ENCODE measurements at places on chromosomes 4 and X.

DNA sequence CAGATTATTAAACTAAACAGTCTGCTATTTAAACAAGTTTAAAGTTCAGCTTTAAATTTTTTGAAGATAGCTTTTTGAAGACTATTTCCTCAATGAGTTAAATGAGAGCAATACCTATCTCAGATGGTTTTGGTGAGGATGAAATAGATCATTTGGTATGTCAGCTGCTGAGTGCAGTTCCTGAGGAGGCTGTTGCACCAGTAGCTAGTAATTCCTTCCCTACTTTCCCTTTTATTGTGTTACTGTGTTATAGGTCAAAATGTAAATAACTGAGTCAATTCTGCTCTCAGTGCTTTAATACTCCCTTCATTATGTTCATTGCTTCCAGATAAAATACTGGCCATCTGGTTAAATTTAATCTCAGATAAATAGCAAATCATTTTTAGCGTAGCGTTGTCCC is 48.6 kb downstream of the BMPR1B start:
- DNase-seq, result no peak

DNA sequence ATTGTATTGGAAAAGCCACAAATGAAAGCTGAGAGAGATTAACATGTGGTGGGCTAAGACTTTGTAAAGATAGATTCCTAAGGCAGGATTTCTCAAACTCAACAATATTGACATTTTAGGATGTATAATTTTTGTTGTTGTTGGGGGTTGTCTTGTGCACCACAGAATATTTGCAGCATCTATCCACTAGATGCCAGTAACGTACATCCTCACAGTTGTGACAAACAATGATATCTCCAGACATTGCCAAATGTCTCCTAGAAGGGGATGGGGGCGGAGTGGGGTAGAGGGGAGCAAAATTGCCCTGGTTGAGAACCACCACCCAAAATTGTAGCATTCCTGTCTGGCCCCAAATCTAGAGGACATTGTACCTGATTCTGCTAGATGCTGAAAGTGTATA is 14.7 kb upstream of the CBR4 start:
- DNase-seq, result no peak

DNA sequence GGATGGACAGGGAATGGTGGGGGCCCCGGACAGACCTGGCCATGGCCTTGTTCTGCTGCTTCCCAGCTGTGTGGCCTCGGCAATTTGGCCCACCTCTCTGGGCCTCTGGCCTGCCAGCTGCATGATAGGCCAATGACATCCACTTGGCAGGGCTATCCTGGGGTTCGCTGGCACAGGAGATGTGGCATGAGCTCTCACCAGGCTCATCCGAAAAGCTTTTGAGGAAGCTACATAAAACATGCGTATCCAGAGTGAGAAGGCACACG is 18.1 kb downstream of the SH3TC1 start:
- DNase-seq, result no peak

- DNase-seq, result no peak
Observed at GRCh38 chr4:157072002-157072401, 3.9 kb upstream of the GLRB start.

DNA sequence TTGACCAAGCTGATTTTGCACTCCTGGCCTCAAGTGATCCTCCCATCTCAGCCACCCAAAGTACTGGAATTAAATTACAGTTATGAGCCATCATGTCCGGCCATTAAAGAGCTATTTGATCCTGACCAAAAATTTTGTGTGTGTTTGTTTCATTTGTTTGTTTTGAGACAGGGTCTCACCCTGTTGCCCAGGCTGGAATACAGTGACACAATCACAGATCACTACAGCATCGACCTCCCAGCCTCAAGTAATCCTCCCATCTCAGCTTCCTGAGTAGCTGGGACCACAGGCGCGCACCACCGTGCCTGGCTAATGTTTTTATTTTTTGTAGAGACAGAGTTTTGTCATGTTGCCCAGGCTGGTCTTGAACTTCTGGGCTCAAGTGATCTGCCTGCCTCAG is 82.9 kb upstream of the RBPJ start:
- DNase-seq, result no peak

GRCh38 chrX:112734290-112734689 is 54.6 kb upstream of the LHFPL1 start:
- no peak for DNase-seq

DNA sequence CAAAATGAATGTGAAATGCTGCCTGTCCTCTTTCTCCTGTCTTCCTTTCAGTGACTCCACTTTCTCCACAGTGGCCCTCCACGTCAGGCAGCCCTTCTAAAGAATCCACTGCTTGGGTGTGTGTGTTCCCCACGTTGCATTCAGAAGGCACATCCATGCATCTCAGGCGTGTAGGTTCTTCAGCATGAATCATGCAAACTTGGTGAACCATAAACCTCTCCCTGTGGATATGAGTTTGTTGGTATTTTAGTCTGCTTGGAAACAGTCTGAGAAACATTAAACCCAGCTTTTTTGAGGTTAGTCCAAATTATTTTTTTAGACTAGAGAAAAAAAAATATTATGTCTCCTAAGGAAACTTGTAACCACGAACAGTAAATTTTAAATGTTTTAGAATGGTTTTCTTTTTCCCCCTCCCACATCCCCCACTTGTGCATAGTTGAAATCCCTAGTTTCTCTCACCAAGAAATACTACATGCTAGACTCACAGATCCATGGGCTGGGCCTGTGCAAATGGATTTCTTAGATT is 251.6 kb downstream of the CBR4 start:
- no peak for DNase-seq

- DNase-seq, result no peak
Observed at GRCh38 chrX:119252716-119253115, 16.6 kb downstream of the PGRMC1 start.

DNA sequence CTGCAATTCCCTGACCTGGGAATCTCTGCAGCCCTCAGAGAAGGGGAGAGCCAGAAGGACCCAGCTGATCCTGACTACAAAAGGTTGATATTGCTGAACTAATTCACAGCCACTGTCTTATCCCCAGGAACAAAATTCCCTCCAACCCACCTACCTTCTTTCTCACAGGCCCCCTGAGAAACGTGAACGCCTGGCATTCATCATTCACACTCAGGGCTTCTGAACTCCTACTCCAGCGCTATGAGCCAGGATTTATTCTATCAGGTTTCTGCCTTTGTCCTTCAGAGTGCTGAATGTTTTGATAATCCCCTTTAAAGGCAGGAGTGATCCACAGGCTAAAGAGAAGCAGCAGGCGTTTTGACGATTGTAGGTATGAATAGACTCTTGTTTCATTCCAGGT is 76.5 kb downstream of the KCNIP4 start:
- no peak for DNase-seq

GRCh38 chr4:40300371-40301162 is 34.6 kb upstream of the CHRNA9 start:
- no peak for DNase-seq

DNA sequence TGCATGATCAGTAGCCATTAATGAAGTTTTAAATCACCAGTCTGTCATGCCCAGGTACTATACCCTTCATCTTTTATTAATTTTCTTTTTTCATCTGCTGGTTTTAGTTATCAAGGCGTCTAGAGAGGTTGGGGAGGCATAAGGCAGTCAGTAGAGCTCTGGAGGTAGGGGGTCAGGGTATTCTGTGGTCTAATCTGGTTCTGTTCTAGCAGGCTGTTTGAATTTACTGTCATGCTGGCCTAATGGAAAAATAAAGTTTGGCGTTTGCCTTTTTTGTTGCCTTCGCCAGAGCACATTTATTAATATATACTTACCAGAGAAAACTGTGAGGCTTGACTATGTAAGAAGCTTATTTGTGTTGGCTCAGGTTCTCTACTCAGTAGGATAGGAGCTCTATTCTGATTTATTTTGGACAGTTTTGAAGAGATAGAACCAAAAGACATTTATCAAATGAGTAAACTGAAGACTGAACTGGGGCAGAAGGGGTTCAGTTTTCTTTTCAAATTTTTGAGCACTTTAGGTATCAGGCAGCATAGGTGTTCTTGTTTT is 46.9 kb downstream of the TMEM131L start:
- no peak for DNase-seq

- no peak for DNase-seq
Observed at GRCh38 chr4:8216443-8217245, 17.6 kb downstream of the SH3TC1 start.

- no peak for DNase-seq
Observed at GRCh38 chr4:55116450-55116849, 8.9 kb downstream of the KDR start.

DNA sequence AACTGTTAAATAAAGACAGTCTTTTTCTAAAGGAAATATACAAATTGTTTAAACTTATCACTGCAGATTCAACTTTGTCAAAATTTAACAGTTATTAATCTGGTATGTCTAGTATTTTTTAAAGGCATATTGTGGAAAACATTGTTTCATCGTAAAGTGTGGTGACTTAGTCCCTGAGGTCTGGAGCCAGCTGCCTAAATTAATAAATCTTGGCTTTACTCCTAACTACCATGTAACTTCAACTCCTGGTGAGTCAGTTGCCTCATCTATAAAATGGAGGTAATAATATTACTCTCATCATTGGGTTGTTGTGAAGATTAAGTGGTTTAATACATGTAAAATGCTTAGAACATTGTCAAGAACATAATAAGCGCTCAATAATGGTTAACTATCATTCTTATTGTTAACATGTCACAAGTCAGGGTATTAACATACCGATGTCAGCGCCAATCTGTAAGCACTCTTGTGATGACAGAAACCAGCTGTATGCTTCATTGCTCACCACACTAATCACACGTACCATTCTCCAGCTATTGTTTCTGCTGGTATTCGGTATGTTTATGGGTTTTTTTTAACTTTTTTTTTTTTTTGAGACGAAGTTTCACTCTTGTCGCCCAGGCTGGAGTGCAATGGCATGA is 14.1 kb upstream of the SMIM43 start:
- DNase-seq, result no peak

DNA sequence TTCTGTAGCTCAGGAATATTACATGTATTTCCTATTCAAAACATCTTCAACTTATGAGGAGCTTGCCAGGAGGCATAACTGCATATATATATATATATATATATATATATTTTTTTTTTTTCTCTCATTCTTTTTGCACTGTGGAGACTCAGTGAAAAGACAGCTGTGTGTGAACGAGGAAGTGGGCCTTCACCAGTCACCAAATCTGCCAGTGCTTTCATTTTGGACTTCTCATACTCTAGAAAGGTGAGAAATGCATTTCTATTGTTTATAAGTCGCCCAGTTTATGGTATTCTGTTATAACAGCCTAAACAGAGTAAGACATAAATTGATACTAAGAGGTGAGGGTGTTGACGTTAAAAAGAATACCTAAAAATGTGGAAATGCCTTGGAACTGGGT is 710.6 kb downstream of the TRAM1L1 start:
- no peak for DNase-seq

GRCh38 chr4:2924765-2925301 is 38.4 kb downstream of the NOP14 start:
- no peak for DNase-seq

DNA sequence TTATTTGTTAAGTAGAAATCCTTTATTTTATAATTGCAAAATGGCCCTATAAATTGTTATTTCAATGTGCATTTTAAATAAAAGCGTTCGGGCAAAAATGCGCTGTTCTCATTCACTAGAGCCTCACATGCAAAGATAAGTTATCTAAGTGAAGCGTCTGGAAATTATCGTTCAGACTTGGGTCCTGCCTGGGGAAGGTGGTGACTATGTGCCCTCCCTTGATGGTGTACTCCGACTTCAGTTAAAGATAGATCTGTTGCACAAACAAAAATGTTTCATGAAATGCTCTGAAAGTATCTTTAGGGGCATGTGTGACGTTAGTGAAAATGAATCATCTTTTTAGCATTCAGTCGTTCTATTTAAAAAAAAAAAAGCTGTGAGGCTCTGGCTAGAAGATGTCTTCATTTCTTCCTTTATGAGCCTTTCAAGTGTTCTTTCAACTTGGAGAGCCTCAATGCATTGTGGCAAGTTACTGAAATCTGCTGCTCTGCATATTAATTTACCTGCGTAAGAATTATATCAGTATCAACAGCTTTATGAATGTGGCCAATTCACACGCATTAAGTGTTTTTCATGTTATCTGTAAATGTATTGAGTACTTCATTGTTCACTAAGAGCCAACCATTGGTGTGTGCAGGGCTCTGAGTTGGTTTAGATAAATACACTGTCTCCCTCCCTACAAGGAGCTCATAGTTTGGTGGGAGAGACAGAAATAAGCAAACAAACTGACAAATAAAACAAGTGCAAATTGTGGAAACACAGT is 83.0 kb downstream of the AFF1 start:
- no peak for DNase-seq

DNA sequence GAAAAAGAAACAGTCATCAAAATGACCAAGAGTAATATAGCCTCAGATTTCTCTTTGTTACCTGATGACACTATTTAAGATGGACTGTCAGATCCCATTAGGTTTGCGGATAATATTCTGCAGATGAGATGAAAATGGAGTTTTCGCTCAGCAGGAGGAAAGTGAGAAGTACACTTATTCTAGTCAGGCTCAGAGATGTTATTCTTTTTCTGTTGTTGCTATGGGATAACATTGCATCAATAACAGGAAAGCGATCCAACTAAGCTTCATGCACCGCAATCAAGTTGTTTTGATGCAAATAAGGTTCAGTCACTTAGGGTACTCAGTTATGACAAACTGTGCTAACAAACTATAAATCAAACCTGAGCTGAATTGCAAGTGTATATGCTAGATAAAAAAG is 415.0 kb downstream of the CCSER1 start:
- no peak for DNase-seq

GRCh38 chr4:175946472-175947116 is 119.0 kb upstream of the WDR17 start:
- DNase-seq, result no peak

DNA sequence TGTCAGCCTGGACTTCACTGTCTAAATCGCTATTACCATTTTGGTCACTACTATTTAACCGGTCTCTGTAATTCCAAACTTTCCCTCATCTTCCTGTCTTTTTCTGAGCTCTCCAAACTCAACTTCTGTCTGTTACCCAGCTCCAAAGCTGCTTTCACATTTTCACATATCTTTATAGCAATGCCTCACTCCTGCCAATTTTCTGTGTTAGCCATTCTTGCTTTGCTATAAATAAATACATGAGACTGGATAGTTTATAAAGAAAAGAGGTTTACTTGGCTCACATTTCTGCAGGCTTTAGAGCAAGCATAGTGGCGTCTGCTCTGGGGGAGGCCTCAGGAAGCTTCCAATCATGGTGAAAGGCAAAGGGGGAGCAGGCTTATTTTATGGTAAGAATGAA is 368.3 kb upstream of the GNPDA2 start:
- DNase-seq, result no peak

DNA sequence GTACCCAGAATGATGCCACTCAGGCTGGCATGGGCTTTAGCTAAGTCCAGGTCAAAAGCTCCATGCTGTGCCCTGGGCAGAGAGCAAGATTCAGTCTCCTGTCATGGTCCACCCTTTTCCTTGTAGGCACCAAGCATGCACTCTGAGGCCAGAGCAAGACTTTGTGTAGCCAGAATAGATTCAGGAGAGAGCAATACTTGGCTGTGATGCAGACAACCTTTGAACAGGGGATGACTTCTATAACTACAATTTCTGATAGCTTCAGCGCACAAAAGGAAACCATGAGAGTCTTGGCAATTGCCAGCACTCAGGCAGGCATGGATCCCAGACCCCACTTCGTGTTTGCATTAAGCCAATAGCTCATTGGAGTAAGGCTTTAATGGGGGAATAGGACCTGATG is 510.6 kb downstream of the RAB28 start:
- no peak for DNase-seq

GRCh38 chr4:96753216-96753615 is 913.3 kb downstream of the PDHA2 start:
- no peak for DNase-seq

GRCh38 chrX:16559206-16559619 is 90.7 kb upstream of the S100G start:
- no peak for DNase-seq

Measured in activated CD4-positive, alpha-beta T cell treated with anti-CD3 and anti-CD28 coated beads for 1 hour (primary cell).